AG08395 (cell line): ENCODE measurements at places on chromosomes 12 and 14.

GRCh38 chr14:29233188-29233587 lies 466.6 kb downstream of the FOXG1 start:
- DNase-seq: no peak

DNA sequence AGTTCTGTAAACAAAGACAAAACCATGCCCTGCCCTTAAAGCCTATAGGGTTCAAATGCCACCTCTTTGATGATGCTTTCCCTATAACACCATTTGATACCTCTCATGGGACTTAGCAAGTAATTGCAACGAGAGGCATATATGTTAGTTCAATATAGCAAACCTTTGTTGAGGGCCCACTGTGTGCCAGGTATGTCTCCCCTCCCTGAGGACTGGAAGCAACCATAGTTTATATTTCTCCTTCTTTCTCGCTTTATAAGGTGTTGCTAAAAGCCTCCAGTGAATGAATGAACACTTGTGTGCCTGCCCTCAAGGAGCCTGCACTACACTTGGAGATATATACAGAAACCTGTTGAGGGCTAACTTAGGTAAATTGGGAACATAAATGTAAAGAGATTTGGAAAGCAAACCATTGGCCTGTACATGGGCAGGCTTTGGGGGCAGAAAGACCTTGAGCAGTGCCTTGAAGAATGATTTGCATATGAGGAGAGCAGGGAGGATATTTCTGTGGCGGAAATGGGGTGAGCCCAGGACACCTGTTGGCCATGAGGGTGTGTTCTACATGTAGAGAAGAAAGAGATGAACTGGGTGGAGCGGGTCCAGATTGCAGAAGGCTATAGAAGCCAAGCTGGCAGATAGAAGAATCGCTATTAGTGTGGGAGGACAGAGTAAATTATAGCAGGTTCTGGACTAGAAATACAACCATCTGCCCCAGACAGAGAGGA lies 1.8 kb upstream of the CKAP4 start:
- DNase-seq: no peak

- DNase-seq: no peak
These were observed 407.0 kb downstream of the MED13L start for GRCh38 chr12:115870510-115870909.

DNA sequence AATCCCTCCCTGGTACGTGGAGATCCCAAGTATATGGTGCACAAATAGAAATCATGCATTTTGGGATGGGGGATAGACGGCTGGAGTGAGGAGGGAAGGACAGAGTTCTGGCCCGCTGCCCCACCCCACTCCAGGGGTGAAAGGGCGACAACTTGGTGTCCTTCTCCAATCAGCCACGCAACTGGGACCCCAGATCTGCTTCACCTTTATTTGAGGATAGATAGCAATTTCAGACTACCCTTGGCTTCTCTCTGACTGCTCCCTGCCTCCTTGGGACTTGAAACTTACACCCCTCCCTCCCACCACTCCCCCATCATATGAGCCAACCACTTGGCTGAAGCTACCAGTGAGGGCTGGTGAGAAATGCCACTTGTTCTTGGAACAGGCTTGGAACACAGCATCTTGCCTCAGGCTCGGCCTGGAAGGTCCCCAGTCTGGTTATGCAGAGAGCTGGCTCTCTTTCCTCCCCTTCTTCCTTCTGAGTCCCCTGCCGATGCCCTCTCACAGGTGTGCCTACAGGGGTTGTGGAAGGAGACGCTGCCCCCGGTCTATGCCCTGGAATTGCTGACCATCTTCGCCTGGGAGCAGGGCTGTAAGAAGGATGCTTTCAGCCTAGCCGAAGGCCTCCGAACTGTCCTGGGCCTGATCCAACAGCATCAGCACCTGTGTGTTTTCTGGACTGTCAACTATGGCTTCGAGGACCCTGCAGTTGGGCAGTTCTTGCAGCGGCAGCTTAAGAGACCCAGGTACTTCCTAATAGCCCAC lies 8.1 kb downstream of the OAS3 start:
- no peak for DNase-seq

DNA sequence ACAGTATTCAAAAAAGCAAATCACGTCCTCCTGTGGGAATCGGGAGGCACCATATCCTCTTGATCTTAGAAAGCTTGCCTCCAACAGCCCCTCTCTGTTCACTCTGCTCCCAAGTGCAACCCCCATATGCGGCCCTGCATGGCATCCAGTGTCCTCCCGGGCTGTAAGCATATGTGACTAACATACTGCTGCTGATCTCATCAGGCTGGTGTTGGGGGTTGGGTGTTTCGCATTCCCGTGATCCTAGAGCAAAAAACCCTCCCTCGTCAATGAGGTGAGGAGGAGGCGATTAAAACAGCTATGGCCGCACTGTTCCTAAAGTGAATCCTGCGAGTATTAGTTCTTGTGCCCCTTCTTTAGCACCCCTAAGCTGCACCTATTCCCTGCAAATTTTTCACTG lies 28.1 kb upstream of the PPM1A start:
- no peak for DNase-seq

- DNase-seq: no peak
These were observed 465.5 kb downstream of the PDZRN4 start for GRCh38 chr12:41653386-41654326.

DNA sequence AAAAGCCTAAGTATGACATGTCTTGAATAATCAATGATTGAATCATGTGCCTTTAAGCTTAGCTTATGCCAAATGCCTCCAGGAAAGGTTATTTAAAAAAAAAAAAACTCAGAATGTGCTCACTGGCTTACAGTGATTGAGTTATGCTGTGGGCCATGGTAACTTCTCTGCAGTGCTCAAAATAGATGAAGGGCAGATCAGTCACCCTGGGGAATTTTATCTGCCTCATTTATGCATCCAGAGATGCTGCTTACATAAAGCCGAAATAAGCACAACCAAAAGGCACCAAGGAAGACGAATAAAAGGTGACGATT lies 118.7 kb upstream of the MDM1 start:
- no peak for DNase-seq

GRCh38 chr14:86533834-86534233 lies 1003.9 kb downstream of the FLRT2 start:
- DNase-seq: no peak

DNA sequence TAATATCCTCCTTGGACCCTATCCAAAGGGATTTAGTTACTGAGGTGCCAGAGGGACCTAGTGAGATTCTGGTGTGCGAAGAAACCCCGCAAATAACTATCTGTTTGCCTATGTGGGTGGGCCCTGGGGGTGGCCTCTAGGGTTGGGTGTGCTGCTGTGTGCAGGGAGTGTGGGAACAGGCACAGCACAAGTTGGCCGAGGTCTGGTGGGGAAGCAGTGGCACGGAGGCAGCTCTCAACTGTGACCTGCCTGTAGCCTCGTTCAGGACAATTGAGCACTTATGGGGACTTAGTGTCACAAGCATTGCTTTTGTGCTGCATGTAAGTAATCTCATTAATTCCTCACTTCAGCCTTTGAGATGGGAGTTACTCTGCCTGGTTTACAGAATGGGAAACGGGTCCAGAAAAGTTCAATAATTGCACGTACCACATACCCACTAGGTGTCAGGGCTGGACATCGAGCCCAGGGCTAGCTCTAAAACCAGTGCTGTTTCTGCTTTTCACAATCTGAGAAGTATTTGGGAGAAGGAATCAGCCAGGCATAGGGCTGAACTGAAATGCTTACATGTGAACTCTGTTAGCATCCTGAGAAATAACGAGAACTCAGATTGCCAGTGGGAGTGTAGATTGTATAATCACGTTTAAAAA lies 58.8 kb downstream of the TECPR2 start:
- no peak for DNase-seq

GRCh38 chr14:76696361-76696760 lies 64.9 kb upstream of the VASH1 start:
- DNase-seq: no peak

DNA sequence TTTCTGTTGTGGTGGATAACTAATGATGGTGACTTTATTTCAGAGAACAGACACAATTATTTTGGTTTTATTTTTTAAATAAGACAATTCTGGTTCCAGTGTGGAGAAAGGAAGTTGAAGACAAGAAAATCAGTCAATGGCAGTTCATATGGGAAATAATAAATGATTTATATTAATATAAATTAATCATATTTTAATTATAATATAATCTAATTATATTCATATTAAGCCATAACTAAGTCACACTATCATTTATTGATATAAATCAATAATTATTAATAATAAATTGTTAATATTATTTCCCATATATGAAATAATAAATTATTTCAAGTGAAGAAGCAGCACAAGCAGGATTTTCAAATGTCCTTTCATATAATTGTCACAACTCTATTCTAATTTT lies 2.8 kb downstream of the TOMM20L start:
- no peak for DNase-seq

GRCh38 chr14:95961481-95961880 lies 77.7 kb upstream of the C14orf132 start:
- DNase-seq: no peak

DNA sequence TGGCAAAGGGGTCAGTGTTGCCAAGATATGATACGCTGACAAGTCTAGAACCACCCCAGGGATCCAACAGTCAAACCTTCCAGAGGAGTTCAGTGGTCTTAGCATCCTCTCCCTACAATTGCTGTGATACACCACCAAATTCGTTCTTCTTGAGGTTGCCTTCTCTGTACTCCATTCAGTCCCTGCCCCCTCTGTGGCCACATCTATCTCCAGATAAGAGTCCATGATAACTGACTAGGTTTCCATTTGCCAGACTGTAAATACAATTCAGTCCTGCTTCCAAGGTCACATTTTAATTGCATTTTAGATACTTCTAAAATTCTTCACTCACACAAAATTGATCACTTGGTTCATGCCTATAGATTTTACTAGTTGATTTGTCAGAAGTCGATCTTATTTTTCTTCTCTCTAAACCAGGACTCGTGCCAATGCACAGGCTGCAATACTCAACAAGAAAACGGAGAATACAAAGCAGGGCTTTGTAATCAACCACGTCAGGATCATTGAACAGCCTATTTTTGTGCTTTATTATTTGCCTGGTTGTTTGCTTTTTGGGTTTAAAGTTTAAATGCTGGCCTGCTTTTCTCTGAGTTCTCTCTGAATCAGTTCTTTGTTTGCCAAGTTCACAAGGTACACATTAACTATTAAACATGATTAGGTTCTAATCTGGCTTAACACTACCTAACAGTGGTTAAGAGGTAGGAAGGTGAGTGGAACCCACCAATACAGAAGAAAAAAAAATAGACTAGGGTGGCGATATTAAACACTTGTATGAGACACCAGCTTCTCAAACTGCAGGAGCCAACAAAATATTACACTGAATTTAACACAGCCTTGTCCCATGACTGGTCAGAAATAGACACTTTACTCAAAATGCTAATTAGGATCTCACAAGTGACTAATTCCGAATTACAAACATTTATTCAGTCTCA lies 5.3 kb upstream of the TSPAN8 start:
- DNase-seq: no peak

- DNase-seq: no peak
These were observed 11.9 kb downstream of the RNF10 start for GRCh38 chr12:120546050-120546386.

GRCh38 chr14:62696331-62696924 lies 348.8 kb downstream of the KCNH5 start:
- no peak for DNase-seq

DNA sequence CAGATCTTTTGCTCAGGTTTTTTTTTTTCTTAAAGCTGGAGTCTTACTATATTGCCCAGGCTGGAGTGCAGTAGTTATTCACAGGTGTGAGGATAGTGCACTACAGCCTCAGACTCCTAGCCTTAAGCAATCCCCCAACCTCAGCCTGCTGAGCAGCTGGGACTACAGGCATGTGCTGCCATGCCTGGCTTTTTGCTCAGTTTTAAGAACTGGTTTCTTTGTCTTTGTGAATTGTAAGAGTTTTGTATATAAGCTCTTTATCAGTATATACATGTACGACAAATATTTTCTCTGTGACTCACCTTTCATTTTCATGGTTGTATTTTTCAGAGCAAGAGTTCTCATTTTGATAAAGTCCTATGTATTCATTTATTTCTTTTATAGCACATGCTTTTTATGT lies 33.3 kb upstream of the C2CD5 start:
- no peak for DNase-seq

GRCh38 chr14:70663707-70664179 lies 22.0 kb downstream of the TTC9 start:
- no peak for DNase-seq

DNA sequence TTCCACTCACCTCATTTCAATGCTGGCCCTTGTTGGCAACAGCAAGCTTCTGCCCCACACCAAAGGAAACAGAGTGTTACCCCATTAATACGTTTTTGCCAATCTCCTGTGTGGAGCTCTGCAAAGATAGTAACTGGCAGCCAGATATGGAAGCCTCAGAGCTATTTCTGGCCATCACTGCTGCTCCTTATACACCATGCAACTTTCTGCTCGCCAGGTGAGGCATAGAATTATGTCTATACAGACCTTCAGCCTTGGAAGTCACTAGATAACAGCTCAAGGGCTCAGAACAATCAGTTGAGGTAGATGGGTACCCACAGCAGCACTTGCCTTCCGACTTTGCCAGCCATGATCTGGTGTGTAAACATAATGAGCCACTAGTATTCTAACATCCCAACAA lies 214.8 kb upstream of the ALG10B start:
- no peak for DNase-seq

DNA sequence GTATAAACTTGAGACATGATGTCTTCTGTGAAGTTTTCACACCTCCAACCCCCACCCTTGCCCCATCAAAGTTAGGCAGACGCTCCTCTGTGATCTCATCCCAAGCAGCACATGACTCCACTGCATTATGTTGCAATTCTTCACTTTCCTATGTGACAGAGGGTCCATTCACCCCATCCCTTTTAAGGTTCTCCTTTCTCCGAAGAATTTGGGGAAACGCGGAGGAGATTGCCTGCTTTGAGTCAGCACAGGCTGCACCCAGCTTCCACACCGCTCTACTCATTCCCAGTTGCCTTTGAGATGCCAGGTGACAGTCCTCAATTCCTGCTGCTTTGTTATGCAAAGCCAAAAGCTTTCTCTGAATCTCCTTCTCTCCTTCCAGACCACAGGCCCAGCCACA lies 61.8 kb downstream of the PHLDA1 start:
- no peak for DNase-seq

DNA sequence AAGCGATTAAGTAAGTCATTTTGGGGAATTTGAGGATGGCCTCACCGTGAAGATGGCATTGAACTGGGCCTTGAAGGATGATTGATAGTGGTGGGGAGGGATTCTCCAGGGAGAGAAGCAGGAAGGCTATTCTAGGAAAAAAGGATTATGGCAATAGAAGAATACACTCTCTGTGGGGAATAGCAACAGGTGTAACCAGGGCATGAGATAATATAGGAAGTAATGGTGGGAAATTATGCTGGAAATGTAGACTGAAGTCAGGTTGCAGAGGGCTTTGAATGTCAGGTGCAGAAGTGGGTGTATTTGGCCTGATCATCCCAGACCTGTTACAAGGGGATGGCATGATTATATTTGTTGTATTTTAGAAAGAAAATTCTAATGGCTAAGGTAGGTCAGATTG lies 4.6 kb upstream of the ANO4 start:
- DNase-seq: no peak
